ENCODE measurements at places on chromosomes 13 and 19. TPM values are rescaled to one million over a fixed set of nuclear protein-coding genes. Genes with fewer than 3 reads are reported as not detected.

CYP2S1 gene
- 3.3 TPM for polyA plus RNA-seq

PROZ gene
- 0.13 TPM for polyA plus RNA-seq

C19orf44 gene
- 16.3 TPM for polyA plus RNA-seq

ZNF865 gene
- 8.9 TPM for polyA plus RNA-seq

FPR2 gene
- polyA plus RNA-seq: 0.52 TPM

IZUMO2 gene
- 1.2 TPM for polyA plus RNA-seq

ZNF57 gene
- polyA plus RNA-seq: 6.6 TPM

NFKBIB gene
- polyA plus RNA-seq: 7.2 TPM

PRR19 gene
- polyA plus RNA-seq: 1.3 TPM

LGALS13 gene
- polyA plus RNA-seq: not detected

GRIK5 gene
- polyA plus RNA-seq: 11.6 TPM

ZNF878 gene
- polyA plus RNA-seq: 1.3 TPM

SHISA2 gene
- 52.2 TPM for polyA plus RNA-seq
